ENCODE measurements at places on chromosomes 11 and 22.

DNA sequence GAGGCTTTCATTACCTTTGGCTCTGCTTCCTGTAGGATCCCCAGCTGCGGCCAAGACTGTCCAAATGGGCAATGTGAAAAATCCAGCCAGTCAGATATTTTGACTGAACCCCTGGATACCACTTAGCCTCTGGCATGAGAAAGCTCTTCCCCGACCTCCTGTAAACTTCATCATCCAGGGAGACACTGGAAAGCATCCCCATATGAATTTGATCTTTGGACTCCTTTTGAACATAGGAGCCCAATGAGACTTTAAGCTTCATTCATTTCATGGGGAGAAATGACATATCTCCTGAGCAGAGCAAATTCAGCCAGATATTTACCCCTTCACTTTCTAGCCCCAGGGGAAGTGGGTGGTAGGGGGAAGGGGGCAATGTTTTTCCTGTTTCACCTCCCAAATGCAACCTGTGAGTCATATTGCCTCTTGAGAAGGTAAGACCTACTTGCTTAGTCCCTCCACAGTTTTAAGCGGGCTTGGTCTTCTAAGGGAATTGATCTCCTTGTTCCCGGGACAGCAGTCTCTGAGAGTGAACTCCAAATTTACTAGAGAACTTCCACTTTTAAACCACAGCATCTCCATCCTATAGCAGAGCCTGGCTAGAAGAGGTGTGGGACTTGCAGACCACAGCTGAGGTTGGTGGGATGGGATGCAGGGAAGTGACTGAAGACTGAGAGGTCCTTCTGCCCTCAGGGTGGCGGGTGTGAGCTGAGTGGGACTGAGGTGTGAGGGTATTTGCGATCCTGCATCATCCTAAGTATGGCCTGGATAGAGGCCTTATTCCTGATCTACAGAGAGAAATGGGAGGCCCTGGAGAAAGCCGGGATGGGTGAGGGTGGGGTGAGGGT is 20.3 kb upstream of the POU2AF1 start:
- DNase-seq: no peak

DNA sequence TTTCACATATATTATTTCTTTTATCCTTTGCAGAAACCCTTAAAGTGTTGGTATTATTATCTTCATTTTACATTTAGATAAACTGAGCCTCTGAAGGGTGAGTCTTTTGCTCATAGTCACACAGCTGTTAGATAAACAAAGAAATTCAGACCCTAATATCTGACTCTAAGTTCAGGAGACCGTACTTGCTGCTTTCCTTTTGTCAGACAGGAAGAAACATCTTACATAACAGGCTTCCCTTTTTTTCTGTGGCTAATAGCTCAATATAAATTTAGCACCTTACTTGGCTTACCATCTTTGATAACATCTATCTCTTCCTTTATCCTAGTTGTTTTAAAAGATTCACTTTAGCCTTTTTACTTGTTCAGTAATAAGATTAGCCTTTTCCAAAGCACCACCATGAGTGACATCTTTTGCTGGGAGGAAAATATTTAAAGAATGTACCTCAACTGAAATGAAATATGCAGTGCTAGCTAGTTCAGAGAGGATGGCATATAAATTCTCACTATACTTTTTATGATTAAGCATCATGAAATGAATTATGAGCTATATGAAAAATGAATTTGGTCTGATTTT is 128.6 kb downstream of the WNT11 start:
- no peak for DNase-seq

DNA sequence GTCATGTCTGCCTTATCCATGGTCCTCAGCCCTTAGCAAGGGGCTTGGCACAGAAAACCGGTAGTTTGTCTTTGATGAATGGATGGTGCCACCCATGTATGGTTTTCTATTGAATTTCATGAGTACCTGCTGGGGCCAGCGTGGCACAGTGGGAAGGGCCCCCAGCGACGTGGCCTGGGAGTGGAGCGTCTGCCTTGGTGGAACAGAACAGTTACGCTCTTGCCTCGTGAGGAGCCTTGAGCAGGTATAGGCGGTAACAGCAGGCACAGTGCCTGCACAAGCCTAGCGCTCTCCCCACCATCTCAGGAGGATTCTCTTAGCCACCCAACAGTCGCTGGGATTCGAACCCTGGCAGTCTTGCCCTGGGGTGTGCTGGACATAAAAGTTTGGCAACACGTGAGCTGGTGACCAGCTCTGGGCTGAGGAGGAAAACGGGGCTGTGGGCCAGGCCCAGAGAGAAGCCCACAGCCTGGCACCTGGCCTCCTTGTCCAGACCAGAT is 3.0 kb upstream of the SSH3 start:
- no peak for DNase-seq

DNA sequence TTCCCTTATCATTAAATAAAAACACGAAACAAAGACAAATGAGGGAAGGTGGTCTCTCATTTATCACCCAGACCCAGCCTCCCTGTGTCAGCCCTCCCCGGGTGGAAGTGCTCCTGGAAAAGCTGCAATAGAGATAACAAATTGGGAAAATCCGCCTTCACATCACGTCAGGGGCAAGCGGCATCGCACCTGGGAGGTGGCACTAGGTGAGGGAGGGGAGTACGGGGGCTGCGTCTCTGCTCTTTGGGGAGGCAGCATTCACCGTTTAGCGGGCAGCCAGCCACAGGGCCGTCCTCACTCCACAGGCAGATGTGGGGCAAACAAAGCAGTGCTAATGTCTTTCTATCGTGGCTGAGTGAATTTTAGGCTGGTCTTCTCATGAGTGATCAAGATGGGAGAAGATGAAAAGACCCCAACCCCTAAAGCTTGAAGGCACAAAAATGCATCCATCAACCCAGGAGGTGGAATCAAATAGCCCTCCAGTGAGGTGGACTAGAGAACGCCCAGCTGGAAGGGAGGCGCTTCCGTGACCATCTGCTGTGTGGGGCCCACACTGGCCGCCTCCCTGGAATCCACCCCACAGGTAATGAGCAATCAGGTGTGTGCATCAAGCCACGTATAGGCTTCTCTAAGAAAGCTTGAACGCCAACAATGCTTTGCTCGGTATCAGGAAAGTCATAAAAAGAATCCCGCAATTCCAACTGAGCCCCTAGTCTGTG is 629.5 kb downstream of the BRD1 start:
- no peak for DNase-seq

DNA sequence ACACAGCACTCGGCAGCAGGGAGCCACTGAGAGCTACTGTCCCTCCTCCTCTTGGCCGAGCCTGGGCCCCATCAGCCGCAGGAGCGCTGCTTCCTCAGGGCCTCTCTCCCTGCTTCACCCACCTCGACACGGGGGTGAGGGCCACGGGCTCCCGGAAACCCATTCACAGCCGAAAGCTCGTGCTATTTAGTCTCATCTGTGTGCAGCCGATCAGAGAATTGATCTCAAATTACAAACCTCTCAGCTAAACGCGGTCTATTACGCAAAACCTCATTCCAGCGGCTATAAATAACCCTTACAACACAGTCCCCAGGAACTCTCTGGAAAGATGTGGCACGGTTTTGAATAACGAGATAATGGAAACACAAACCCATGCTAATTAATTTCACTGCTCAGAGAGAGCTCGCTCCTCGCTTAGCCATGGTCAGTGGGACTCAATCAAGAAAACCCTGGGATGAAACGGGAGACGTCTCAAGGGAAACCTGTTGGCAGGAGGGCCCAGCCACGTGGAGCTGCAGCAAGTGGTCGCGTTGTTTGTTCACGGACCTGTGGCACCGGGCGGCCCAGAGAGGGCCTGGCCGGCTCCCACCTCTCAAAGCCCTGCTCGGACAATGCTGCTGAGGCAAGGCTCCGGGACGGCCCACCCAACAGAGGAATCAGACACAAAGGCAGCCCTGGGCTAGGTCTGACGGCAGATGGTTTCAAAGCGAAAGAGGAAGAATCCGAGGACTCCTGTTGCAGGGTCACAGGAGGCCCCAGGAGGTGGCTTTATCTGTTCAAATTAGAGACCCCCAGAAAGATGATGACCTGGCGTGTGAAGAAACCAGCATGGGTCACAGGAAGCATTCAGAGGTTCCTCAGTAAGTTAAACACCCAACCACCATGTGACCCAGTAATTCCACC is 210.5 kb downstream of the CTTN start:
- no peak for DNase-seq

- no peak for DNase-seq
Measured at GRCh38 chr11:92657226-92657625, 312.2 kb upstream of the MTNR1B start.

Data from HS-5 (cell line).